Muscle of back (tissue), 13 donors: ENCODE measurements at places on chromosomes 2 and 18. TPM values are rescaled to one million over a fixed set of nuclear protein-coding genes. Genes with fewer than 3 reads are reported as not detected.

DNA sequence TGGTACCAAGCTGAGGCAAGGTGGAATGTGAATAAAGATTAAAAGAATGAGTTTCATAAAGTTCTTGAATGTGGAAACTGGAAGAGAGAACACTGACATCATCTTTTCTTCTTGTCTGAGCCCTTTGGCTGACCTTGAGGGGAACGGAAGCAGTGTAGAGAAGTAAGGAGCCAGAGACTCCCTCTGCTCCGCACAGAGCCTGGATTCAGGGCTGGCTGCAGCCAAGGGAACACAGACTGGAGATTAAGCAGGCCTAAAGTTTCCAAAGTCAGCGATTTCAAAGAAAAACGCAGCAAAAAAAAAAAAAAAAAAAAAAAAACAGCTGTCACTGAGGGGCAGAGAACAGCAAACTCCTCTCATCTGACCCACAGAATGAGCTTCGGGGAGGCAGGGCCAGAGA, 19.3 kb upstream of the ALK start:
- peak; percentile 93 for DNase-seq

DNA sequence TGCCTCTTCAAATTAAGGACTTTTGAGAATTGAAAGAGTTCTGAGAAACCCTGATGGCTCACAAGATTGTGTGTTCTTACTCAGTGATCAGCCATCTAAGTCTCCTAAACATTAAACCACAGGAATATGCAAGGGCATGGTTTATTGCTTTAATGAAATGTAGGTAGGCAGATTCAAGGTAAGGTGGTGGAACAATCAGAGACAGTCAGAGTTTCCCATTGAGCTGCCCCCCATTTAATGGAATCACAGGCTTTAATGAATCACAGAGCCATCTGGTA, 107.8 kb upstream of the LRATD1 start:
- DNase-seq, result no peak

GRCh38 chr2:2328848-2329247, 2.2 kb downstream of the MYT1L start:
- DNase-seq, result no peak

DNA sequence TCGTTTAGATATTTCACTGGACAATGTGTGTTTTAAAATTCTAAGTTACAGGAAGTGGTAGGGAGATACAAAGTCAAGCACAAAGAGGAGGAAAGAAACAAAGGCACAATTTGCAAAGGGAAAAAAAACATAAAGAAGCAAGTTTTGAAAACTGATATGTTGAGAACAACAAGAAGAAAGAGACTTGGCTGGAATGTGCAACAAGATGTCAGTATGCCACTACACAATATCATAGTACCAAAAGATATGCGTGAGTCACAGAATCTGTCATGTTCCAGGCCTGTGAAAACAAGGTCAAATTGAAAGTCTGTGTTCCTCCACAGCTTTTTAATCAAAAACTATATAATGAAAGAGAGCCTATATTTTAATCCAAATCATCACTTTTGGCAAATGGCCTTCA, 12.0 kb downstream of the EXOC6B start:
- no peak for DNase-seq

DNA sequence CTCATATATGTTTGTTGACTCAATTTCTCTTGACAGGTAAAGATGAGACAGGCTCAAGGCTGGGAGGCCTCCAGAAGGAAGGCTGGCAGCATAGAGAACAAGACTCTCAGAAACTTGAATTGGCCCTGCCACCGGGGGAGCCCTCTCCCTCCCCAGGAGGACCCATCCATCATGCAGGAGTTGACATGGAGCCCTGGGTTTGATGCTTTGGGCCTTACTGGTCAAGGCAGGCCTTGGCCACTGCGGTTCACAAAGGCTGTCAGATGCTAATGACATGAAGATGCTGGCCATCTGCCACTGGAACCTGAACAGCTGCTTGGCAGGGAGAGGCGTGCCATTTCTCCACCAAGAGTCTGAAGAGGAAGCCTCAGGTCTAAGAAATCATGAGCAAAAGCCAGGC, 193.6 kb downstream of the MTCL1 start:
- DNase-seq, result peak; percentile 35

Gene RAPH1
- 21.5 TPM for polyA plus RNA-seq

Gene DNAJC5G
- polyA plus RNA-seq, result 0.39 TPM
